ENCODE measurements at places on chromosomes 5 and 9.
A peak's percentile ranks its signal among the peaks of the same experiment; 100 is the strongest.

GRCh38 chr5:115097236-115097635, 72.5 kb downstream of the TRIM36 start:
- DNase-seq = no peak

GRCh38 chr9:86774116-86774515, 173.2 kb downstream of the GAS1 start:
- no peak for DNase-seq

GRCh38 chr9:136347472-136348256, 15.9 kb downstream of the DNLZ start:
- DNase-seq = no peak

GRCh38 chr5:67350185-67350584, 153.6 kb upstream of the CD180 start:
- no peak for DNase-seq

DNA sequence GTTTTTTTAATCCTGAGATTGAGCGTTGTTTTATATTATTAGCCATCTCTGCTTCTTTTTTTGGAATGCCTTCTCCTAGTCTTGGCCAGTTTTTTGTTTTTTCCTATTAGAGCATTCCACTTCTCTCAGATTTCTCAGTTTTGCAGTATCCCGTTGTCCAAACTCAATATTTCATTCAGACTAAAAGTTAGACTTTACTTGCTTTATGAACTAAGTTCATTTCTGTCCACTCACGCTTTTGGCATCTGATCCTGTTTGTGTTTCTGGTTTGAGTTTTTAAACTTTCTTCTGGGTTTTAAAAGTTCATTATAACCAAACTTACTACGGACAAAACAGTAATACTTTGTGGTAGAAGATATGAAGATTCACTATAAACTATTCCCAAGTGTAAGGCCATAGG, 288.3 kb upstream of the MPDZ start:
- no peak for DNase-seq

DNA sequence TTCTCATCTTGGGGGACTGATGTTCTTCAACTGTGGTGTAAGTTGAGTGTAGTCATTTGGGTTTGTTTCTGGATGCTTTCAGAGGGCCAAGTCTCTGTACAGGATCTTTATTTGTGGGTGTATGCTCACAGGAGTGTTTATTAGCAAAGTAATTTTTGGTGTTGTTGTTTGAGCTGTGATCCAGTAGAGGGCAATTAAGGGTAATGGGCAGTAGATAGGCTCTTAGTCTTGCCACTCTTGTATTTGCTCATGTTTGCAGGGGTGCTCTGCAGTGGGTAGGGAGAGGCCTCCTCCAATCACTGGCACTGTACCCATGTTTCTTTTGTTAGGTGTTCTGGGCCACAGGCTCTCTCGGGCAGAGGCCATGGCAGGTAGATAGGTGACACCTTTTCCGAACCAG, 45.9 kb upstream of the ITGA2 start:
- peak; percentile 38 for DNase-seq
